ENCODE measurements at places on chromosomes 2 and 18. TPM values are rescaled to one million over a fixed set of nuclear protein-coding genes. Genes with fewer than 3 reads are reported as not detected.

The XDH gene
- 2.1 TPM for total RNA-seq

GRCh38 chr2:81672923-81673322, 1368.4 kb upstream of the LRRTM1 start:
- DNase-seq: no peak

The SCN7A gene
- 133 TPM for total RNA-seq

- DNase-seq: peak; percentile 14
Observed at GRCh38 chr2:98869870-98870269, 66.2 kb downstream of the CRACDL start.

The APLF gene
- total RNA-seq: 15.9 TPM

DNA sequence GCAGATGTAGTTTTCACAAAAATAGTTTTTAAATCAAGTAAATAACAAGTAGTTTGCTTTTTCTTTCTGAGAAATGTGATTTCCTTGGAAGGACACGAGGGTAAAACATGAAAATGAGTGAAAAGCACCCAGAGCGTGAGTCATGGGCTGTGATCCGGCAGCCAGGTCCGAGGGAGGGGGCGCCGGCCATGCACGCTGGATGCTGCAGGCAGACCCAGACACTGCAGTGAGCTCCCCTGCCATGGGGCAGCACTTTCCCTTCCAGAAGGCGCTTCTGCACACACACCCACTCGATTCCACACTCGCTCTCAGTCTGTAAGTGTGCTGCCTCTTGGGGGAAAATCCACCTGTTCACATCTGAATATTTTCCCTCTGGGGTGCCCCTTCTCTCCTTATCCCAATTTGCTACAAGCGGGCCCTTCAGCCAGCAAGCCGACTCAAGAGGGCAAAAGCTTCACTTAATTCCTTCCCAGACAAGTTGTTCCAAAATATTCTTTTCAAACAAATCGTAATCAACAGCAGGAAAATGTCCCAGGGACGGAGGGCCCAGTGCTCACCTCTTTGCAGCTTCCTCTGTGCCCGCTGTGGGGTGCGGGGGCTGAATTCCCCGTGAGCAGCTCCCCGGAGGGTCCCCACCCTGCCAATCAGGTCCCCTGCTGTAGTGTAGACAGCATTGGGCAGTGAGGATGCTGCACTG, 87.0 kb upstream of the ID2 start:
- no peak for DNase-seq

DNA sequence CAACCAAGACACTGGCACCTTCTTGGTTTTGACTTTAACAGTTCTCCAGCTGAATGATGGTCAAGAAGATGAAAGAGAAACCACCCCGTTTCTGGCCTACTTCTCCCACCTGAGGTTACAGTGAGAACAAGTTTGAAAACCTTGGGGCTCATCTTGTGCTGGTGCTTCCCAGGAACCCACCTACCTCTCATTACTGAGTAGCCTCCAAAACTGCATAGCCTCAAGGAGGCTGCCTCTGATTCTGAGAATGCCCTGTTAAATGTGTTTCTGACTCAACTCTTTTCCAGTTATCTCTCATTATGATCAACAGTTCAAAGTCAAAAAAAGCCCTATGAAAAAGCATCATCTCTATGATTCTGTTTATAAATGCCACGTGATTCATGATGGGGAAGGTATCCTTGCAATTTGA, 121.9 kb downstream of the CACNB4 start:
- no peak for DNase-seq

The HOXD11 gene
- total RNA-seq: 6.0 TPM

DNA sequence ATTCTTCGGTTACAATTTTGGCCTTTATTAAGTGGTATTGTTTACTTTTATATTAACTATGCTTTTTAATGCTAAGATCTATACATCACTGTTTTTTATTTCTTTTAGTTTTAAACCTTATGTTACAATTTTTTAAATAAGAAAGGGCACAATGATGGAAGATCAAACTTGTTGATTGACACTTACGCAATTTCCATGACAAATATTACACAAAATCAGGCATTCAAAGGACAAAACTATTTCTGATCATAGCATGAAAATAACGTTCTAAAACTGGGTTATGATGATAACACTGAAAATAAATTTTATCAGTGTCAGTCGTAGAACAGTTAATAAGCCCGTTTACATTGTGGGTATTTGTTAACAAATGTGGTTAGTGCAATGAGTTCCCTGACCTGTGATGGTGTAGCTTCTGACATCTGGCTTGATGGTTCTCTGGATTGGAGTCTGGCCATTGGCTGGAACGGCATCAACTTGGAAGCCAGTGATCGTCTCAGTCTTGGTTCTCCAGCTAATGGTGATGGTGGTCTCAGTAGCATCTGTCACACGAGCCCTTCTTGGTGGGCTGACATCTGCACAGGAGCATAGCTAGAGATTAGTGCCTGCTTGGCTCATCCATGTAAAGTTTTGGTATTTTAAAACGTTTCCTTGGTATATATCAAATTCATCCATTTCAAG, 59.6 kb downstream of the FN1 start:
- no peak for DNase-seq

DNA sequence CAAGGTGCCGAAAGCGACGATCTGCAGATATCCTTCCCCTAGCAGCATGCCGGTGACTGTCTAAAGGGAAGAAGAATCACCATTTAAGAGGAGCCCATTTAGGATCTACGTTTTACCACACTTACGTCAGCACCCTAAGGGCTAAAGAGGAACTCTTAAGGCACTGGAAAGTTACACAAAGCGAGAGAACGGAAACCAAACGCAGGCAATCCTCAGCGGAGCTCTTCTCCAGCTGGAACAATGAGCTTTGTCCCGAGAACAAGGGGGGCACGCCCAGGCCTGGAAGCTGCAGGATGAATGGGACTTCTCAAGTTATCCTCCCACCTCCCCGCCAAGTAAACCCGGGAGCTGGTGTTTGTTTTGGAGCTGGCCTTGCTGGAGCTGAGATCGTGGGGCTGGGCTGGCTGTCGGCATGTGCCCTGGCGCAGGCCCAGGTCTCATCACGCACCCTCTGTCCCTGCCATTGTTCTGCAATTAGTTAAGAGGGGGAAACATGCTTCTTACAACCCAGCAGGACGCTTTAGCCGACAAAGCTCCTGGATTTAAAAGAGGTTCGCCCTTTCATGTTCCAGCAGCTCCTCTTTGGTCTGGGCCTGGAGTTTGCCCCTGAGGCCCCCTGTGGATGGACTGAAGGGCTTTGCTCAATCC, 36.4 kb downstream of the PXDN start:
- no peak for DNase-seq

- no peak for DNase-seq
Observed at GRCh38 chr2:109148117-109148746, 19.2 kb downstream of the SH3RF3 start.

GRCh38 chr2:156513219-156513618, 77.0 kb downstream of the GPD2 start:
- DNase-seq: no peak

- no peak for DNase-seq
Observed at GRCh38 chr2:68706637-68707036, 28.0 kb upstream of the ARHGAP25 start.

DNA sequence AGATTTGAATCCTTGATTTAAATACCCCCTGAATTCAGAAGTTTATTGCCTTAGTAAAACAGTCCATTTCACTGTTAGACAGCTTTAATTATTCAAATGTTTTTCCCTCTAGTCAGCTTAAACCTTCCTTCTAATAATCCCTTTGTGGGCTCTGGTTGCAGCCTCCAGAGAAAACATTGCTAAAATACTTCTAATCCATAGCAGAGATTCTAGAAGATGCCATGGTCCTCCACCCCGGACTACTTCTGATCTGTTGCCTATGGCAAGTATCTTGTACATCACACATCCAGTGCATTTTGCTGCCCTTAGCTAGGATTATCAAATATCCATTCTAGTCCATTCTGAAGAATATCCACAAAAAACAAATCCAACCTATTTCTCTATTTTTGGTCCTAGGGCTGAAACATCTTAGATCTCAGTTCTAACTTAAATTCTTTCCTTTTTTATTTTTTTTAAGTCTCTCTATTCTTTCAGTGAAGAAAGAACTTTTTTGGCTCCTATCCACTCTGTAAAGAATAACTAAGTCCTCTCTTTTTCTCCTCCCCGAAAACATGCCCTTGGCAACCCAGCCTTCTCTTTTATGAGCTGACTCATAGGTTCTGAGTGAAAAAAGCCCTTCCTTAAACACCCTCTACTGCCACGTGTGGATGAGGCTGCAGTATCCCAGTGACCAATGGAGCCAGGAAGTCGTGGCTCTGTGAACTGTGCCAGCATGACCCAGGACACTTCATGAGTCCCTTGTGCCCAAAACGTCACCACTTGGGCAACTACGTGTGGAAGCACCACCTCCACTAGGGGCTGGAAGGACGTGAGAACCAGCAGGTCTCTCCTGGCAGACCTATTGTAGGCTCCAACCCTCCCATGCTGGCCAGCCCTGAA, 349.8 kb downstream of the TNS1 start:
- DNase-seq: peak; percentile 70

DNA sequence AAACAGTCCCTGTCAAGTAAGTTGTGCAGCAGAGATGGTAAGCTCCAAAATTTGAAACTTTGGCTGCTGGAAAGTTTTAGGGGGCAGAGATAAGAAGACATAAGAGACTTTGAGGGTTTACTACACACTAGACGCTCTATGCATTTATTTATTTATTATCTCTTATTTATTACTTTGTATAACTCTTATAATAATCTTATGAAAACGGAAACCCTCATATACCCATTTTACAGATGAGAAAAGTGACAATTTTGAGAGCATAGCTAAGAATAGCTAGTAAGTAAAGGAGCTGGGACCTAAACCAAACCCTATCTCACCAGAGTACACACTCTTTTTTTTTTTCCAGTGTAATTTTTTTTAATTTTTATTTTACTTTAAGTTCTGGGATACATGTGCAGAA, 112.8 kb upstream of the PKDCC start:
- no peak for DNase-seq
